ENCODE measurements at places on chromosomes 12 and 14. TPM values are rescaled to one million over a fixed set of nuclear protein-coding genes. Genes with fewer than 3 reads are reported as not detected.

The GPR135 gene
- total RNA-seq = 1.8 TPM

The GPR162 gene
- total RNA-seq = 4.6 TPM

The TAS2R14 gene
- 2.1 TPM for total RNA-seq

The LGR5 gene
- total RNA-seq = 0.09 TPM

The PTPN6 gene
- 19.8 TPM for total RNA-seq

The MARCHF9 gene
- total RNA-seq = 20.9 TPM

The OR10AD1 gene
- total RNA-seq = not detected

The SLC25A47 gene
- 0.13 TPM for total RNA-seq

The LRP1-AS gene
- not detected for total RNA-seq

- H3K27ac ChIP-seq = no peak overlapping the region
- no peaks in the 10 kb centered on the region for H3K27me3 ChIP-seq
- H3K4me3 ChIP-seq = no peak overlapping the region
- H3K4me1 ChIP-seq = no peaks in the 10 kb centered on the region
- no peaks in the 10 kb centered on the region for H3K36me3 ChIP-seq
Observed at GRCh38 chr12:106915635-106916026, 40.1 kb upstream of the TMEM263 start.

GRCh38 chr12:130669205-130669557 lies 46.9 kb downstream of the RIMBP2 start:
- H3K4me1 ChIP-seq = no peaks in the 10 kb centered on the region
- no peaks in the 10 kb centered on the region for H3K27me3 ChIP-seq
- no peak overlapping the region for H3K4me3 ChIP-seq
- DNase-seq = no peak

DNA sequence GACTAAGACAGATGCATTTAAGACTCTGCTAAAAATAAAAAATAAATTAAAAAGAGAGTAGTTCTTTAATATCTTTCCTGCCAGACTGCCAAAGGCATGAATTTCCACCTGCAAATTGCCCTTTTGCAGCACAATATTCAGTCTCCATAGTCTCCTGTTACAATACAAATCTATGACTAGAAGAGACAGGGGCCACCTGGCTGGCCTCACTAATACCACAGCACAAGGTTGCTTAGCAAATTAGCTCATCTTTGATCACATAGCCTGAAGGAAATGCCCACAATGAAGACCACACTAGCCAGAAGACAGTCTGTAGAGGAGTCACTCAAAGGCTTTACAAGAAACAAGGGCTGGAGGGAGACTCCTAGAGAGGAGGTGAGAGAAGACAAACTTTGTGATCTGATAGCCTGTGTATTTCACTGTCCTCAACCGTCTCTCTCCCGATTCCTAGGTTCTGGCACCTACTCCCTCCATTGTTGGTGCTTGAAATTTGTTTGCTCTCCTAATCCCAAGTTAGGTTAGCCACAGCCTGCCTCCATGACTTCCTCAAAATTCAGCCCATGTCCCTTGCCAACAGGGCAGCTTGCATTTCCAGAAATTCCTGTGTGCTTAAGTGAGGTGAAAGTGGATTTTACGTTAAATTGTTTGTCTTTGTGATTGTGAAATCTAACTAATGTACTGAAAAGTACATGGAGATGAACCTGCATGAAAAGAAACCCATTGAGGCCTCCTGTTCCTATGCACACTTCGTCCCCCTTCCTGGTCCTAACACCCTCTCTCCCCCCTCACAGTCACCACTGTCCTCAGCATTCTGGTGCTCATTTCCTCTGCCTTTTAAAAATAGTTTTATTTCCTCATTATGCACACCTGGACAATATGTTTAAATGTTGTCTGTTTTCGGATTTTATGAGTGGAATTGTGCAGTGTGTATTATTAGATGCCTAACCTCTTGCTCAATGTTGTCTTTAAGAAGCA lies 88.7 kb upstream of the PLXNC1 start:
- H3K27ac ChIP-seq = no peak overlapping the region
- H3K36me3 ChIP-seq = peaks cover 2% of the 10 kb centered on the region

GRCh38 chr14:90281261-90281660 lies 24.9 kb downstream of the PSMC1 start:
- H3K27me3 ChIP-seq = no peaks in the 10 kb centered on the region
- H3K27ac ChIP-seq = no peak overlapping the region
- no peaks in the 10 kb centered on the region for H3K4me1 ChIP-seq

- no peak for DNase-seq
- H3K4me3 ChIP-seq = no peak overlapping the region
- peaks cover 51% of the 10 kb centered on the region for H3K36me3 ChIP-seq
- no peak overlapping the region for H3K27ac ChIP-seq
- H3K4me1 ChIP-seq = no peaks in the 10 kb centered on the region
Observed at GRCh38 chr12:14430394-14430986, 65.0 kb downstream of the ATF7IP start.

GRCh38 chr12:123232807-123233504 lies at the start of the genes MPHOSPH9 and MTRFR:
MPHOSPH9 (minus strand) TSS chr12:123233141; CDS start chr12:123230364, 2,777 bp downstream.
MTRFR (plus strand) TSS chr12:123233436; CDS start chr12:123253675, 20,239 bp downstream.
- H3K4me3 ChIP-seq = peak within 1 kb of the TSS; percentile 99
- no peaks in the 10 kb centered on the region for H3K27me3 ChIP-seq
- peak; percentile 100 for DNase-seq
- H3K4me1 ChIP-seq = no peaks in the 10 kb centered on the region

DNA sequence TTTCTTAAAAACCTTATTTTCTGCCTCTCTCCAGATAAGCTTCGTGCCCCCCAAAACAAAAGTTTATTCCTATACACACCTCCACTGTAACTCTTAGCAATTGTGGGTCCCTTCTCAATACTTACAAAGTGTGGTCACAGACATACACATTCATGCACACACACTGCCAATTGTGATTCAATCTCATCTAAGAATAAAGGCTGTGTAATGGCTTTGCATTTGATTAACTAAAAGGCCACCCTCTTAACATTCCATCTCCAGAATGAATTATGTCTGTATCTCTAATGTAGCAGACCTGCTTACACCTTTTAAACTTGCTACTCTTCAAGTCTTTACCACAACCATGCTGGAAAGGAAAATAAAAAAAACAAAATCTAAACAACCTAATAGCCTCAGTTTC lies 49.5 kb downstream of the MYF5 start:
- no peaks in the 10 kb centered on the region for H3K36me3 ChIP-seq
- no peak overlapping the region for H3K4me3 ChIP-seq
- DNase-seq = no peak
- H3K27me3 ChIP-seq = no peaks in the 10 kb centered on the region
- H3K4me1 ChIP-seq = peaks cover 9% of the 10 kb centered on the region

GRCh38 chr12:11701433-11701832 lies 52.0 kb downstream of the ETV6 start:
- H3K27ac ChIP-seq = no peak overlapping the region
- no peaks in the 10 kb centered on the region for H3K27me3 ChIP-seq
- no peak overlapping the region for H3K4me3 ChIP-seq
- peaks cover 3% of the 10 kb centered on the region for H3K36me3 ChIP-seq
- H3K4me1 ChIP-seq = peaks cover 5% of the 10 kb centered on the region
